ENCODE measurements at places on chromosomes 16 and 17. TPM values are rescaled to one million over a fixed set of nuclear protein-coding genes. Genes with fewer than 3 reads are reported as not detected.

Gene ATF7IP2
- 7.1 TPM for total RNA-seq

Gene TBC1D3C
- not detected for total RNA-seq

DNA sequence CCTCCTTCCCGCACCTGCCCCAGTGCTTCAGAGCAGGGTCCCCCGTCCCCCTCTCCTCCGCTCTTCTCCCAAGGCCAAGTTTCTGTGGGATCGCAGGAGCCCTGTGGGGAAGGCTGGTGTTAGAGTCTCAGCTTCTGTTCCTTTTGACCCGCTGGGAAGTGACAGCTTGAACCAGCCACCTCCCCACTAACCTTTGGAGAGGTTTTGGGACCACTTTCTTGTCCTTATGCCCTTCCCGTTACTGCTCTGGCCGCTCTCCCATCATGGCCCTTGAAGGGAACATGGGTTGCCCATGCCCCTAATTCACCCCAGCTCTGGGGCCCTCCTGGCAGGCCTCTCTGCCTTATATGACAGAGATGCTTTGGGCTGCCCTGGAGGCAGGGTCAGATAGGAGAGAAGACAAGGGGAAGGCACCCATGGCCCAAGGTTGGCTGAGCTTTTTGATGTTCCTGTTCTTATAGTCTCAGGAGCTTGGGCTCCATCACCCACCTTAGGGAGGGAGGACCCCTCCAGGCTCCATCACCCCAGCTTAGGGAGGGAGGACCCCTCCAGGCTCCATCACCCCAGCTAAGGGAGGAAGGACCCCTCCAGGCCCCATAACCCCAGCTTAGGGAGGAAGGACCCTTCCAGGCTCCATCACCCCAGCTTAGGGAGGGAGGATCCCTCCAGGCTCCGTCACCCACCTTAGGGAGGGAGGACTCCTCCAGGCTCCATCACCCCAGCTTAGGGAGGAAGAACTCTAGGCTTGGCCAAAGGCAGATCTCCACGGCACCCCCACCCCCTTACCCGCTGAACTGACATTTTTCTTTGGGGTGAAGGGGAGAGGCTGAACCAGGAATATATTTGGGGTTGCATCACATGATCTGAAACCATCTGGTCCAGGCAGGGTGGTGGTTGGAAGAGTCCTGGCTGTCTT lies 45.0 kb downstream of the NT5M start:
- ATAC-seq = no peak

- peak; percentile 42 for ATAC-seq
Measured at GRCh38 chr17:49748791-49749190, 15.1 kb downstream of the FAM117A start.

GRCh38 chr16:31664683-31665482 lies 137.2 kb downstream of the AHSP start:
- peak; percentile 56 for ATAC-seq

All from esophagus mucosa (tissue), 1 donor.